DND-41 (cell line): ENCODE measurements at places on chromosomes 1 and 21.

- DNase-seq, result no peak
Observed at GRCh38 chr1:91725989-91726721, 159.8 kb downstream of the TGFBR3 start.

DNA sequence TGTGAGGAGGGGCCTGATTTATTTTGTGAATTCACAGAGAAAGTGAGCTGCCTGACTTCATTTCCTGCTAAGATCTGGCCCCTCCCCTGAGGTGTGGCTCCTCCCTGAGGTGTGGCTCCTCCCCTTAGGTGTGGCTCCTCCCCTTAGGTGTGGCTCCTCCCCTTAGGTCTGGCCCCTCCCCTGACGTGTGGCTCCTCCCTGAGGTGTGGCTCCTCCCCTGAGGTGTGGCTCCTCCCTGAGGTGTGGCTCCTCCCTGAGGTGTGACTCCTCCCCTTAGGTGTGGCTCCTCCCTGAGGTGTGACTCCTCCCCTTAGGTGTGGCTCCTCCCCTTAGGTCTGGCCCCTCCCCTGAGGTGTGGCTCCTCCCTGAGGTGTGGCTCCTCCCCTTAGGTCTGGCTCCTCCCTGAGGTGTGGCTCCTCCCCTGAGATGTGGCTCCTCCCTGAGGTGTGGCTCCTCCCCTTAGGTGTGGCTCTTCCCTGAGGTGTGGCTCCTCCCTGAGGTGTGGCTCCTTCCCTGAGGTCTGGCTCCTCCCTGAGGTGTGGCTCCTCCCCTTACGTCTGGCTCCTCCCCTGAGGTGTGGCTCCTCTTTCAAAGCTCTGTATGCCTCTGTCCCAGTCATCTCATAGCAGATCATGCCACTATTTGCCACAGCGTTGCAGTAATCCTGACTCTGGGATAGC lies 26.9 kb upstream of the LRRC3 start:
- no peak for DNase-seq

DNA sequence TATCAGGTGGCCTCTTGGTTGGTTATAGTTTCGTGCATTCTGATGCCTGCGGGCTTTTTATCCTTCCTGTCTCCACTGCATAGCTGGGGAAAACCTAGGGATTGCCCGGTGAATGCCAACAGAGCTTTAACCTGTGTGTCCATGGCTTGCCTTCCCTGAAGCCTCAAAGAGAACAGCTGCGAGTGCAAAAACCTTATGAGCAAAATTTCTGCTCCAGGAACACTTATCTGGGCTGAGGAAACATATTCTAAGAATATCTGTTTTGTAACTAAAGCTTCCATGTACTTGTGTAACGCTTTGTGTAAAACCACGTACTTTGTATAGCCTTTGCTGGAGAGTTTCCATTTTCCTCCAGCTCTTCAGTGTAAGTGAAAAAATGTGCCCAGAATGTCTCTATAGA lies 7.2 kb downstream of the CNST start:
- DNase-seq, result no peak

GRCh38 chr1:58783090-58783992 lies 506 bp downstream of the JUN start:
- DNase-seq, result peak; percentile 58

DNA sequence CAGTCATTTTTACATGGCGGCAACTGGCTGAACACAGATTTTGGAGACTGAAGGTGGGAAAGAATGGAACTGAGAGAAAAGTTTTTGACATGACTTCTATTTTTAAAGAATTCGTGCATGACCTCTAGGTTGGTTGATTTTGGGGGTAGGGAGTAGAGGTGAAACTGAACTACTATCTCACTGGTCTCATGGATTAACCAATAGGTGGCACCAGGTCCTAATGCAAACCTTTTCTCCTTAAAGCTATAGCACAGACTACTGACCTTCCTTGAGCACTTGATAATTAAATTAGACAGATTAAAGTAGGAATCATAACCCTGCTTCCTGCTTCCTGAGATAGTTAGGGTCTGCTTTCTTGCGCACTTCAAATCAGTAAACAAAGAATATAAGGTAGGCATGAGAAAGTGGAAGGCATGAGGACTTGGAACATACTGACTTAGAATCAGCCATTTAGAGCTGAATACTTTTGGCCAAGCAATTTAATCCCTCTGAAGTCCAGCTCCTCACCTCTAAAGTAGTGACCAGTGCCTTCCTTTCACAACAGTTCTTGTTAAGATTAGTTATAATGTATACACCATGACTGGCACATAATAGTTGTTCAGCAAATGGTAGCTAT lies 206.0 kb downstream of the CENPF start:
- DNase-seq, result no peak

GRCh38 chr1:232891656-232892317 lies 58.6 kb upstream of the NTPCR start:
- no peak for DNase-seq

- DNase-seq, result no peak
Observed at GRCh38 chr1:106268070-106268469, 788.4 kb upstream of the PRMT6 start.

DNA sequence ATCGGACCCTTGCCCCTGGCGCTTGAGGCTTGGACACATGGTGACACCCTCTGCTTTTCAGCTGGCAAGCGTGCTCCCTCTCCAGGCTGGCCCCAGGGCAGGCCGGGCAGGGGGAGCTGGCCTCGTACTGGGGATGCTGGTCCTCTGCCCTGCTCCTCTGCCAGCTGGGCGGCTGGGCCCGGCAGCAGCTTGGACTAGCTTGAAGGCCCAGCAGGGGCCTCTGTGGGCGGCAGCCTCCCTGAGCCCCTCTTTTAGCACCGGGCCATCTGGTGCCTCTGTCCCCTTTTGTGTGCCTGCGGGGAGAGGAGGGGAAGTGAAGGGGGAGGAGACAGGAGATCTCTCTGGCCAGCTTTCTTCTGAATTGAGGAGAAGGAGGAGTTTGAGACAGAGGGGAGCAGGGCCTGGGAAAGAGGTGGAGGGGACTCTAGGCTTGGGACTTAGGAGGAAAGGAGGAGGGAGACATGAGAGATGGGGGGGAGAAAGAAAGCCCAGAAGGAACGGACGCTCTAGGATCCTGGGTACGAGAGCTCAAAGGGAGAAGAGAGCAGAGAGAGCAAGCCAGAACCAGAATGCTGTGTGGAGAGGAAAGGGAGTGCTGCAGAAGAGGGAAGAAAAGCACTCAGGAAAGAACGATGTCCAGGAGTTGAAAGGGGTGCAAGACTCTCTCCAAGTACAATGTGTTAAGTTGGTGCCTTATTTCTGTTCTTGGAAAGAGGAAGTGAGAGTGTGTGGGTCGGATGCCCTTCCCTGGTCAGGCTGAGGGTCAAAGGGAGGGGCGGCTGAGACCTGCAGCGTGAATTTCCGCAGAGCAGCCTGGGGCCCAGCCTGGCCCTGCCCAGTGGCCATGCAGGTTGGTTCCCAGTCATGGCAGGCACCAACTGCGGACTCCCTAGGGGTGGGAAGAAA lies 40.3 kb downstream of the IER5 start:
- DNase-seq, result no peak

- DNase-seq, result no peak
Observed at GRCh38 chr1:112637254-112638109, 17.9 kb downstream of the CAPZA1 start.
